Psoas muscle (tissue), 8 donors: ENCODE measurements at places on chromosomes 13 and 19.
A peak's percentile ranks its signal among the peaks of the same experiment; 100 is the strongest.

DNA sequence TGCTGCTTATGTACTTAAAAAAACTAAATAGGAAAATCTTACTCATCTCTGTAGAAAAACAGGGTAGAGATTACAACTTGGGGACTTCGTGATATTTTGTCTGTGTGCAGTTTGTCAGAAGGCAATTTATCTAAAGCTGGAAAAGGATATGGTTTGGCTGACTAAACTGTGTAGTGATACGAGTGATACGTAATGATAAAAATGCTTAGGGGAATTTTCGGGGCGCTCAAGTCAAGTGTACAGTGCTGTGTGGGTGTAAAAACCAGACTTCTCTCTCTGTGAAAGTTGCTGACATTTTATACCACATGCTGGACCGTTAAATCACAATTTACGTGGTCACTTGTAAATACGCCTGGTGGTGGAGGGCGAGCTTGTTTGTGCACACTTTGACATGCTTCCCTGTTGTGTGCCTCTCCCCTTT, 221.7 kb downstream of the KCNRG start:
- DNase-seq, result no peak

GRCh38 chr19:30880151-30880550, 469.1 kb downstream of the TSHZ3 start:
- DNase-seq, result no peak

- DNase-seq, result no peak
Observed at GRCh38 chr13:39144391-39144790, 106.1 kb downstream of the NHLRC3 start.

DNA sequence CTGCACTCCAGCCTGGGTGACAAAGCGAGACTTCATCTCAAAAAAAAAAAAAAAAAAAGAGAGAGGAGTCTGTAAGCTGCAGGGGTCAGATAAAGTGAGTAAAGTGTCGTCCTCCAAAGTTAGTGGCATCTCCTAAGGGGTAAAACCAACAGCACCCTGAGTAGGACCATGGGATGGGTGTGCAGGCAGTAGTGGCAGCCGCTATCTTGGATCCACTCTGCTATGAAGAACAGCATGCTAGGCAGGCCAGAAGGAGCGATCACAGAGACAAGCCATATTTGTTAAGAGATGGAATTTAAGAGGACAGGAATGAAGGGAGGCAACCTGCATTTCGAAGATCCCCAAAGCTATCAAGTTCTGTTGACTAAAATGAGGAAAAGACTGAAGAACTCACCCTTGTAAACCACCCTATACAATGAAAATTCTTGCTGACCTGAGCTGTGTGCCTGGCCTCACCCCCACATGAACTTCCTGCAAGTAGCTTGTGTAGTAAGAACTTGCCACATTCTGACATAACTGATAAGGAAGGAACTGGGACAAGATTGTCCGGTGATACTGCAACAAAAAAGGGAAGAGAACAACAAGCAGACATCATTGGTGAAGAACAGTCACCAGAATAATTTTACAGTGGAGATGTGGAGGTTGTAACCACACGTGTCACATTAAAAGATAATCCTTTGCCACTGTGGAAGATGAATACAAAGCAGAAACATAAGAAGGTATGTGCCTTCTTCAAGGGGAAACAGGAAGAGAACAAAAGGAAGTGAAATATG, 16.2 kb downstream of the DPY19L3 start:
- DNase-seq, result no peak

DNA sequence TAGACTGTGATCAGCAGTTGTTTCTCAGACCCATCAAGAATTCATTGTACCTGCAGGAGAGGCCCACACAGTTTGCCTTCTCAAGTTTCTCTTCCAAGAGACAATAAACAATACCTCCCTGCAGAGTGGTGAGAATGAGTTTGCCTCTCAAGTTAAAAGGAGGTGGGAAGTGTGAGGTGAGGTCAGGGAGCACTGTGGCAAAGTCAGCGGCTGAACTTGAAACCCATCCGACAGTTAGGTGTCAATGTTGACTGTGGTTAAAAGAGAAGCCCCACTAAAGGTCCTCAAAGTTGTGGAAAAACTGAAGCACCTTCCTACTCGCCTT, 72.9 kb upstream of the TSC22D1 start:
- no peak for DNase-seq

DNA sequence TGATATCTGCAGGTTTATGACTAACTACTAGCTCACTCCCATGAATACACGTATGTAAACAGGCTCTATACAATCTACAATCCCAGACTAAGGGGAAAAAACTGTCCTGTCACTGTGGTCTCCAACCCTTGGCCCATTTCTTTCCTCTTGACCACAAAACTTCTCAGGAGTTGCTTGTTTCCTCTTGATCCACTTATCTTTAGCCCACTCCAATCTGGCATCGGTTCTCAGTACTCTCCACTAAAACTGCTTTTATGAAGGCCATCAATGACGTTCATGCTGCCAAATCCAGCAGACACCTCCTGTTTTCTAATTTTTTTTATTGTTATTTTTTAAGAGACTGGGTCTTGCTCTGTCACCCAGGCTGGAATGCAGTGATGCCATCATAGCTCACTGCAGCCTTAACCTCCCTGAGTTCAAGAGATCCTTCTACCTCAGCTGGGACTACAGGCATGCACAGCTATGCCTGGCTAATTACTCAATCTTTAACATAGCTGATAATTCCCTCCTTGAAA, 31.9 kb upstream of the USPL1 start:
- no peak for DNase-seq

DNA sequence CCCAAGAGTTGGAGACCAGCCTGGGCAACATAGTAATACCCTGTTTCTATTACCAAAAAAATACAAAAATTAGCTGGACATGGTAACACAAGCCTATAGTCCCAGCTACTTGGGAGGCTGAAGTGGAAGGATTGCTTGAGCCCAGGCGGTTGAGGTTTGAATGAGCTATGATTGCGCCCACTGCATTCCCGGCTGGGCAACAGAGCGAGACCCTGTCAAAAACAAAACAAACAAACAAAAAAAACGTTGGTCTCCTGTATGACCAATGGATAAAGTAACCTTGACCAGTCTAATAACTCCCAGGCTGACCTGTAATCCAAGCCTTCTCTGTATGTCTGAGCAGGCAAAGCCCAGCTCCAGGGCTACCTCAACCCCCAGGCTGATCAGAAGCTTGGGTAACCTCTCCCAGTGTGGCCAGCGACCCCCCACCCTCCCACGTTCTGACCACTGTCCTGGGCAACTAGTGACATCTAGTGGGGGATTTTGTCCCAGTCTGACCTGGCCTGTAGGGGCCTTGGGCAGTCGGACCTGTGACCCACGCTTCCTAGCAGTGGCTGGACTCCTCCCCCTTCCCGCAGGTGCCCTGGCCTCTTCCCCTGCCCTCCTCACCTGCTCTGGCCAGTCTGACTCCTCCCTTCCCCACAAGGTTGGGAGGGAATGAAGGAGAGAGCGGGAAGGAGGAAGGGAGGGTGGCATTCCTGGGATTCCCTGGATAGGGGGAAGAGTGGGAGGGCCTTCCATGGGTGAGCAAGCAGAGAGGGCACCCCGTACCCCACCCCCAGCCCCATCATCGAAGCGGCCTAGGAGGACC, 1.0 kb upstream of the BCAM start:
- DNase-seq, result no peak

DNA sequence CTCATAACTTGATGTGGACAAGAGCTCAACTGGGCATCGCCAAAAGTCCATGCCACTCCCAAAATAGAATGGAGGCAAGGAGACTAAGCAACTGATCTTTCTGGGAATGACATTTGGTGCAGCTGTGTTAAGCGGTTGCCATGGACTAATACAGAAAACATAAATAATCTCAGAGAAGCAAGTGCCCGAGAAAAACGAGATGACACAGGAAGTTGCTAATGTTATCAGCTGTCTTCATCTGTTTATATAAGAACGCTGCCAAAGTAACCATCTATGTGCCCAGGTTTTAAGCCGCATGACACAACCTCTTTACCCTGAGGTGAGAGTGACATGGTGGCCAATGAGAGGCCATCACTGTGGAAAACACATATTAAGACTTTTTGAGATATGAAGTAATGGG, 54.9 kb upstream of the SACS start:
- DNase-seq, result no peak

- no peak for DNase-seq
Observed at GRCh38 chr13:106089261-106089980, 446.0 kb downstream of the EFNB2 start.

DNA sequence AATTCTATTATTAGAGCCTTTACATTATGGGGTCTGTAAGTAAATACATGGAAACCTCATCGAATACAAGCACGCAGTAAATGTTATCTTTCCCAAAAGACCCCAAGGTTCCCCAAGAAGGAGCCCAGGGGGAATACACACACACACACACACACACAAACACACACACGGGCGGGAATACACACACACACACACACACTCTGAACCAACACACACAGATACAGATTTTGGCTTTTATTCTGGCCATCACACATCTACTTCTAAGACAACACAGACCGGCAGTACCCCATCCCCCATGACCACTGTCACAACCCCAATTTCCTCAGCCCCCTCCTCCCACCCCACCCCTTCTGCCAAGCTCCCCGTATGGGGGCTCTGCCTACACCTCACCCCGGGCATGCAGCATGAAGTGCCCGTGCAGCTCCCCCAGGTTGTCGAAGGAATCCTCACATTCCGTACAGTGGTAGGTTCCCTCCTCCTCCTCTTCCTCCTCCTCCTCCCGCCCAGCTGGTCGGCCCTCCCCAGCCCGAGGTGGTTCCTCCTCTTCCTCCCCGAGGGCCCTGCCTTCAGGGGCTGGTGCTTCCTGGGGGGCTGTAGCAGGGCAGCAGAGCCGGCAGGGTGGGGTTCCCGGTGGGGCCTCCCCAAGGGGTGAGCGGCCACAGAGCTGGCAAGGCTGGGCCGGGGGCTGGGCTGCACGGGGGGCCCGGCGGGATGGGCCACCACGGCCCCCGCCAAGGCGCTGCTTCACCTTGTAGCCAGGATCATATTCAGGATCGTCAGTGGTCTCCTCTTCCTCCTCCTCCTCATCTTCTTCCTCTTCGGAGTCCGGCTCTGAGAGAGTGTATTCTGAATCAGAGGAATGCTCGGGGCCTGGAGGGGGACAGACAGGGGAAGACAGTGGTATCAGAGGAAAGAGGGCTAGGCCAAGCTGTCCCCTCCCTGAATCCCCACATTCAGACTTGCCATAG, 4.4 kb upstream of the SRRM5 start:
- DNase-seq, result no peak

GRCh38 chr19:48461982-48462655, 6.7 kb downstream of the KCNJ14 start:
- peak; percentile 51 for DNase-seq

DNA sequence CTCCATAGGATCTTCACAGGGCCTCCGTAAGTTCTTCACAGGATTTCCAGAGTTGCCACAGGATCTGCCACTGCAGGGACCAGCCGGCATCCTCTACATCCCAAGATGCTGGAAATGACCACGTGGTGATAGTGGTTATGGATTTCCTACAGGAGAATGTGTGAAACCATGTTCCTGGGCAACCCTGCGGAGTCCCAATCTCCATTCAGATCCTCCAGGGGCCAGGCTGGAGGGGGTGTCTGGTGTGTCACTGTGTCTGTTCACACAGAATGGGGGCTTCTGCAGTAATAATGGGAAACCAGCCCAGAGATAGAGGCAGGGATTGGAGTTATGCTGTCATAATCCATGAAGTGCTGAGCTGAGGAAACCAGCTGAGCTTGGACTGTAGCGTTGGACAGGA, 8.6 kb downstream of the LILRA6 start:
- DNase-seq, result no peak

DNA sequence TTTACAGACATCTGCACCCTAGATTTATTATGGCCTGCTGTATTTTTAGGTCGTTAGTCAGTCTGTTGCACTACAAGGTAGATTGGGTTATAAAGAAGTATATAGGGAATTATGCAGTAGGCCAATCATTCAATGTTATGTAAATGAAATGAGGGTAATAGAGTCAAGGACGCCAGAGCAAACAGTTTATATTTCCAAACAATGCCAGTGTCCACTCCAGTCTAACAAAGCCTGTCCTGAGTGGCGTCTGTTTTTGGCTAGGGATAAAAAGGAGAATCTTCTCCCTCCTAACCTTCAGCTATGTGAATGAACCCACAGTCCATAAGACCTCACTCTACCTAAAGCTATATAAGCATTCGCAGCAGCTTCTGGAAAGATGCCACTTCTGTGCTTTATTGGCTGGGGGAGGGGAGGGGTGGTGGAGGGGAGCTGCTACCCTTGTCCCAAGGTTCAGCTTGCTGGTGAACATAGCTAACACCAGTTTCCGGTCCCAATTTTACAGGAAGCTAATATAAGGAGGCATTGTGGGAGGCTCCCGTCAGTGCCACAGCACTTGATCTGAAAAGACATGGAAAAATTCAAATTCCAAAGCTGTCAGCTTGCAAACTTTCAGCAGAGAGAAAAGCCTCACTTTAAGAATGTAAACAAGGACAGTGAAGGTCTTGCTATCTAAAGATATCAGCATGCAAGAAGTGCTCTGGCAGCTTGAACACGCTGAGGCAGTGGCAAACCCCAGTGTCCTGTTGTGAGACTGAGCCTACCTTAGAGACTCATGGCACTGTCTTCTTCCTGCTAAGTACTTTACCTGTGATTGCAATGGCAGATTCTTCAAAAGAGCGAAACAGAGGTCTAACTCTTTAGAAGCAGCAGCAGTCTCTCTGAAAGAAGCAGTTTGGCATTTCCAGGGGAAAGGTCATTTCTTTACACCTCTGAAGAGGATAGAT, 369.9 kb downstream of the PCDH9 start:
- DNase-seq, result no peak

- no peak for DNase-seq
Observed at GRCh38 chr19:28242317-28242927, 970.5 kb downstream of the UQCRFS1 start.

- peak; percentile 10 for DNase-seq
Observed at GRCh38 chr19:1046117-1046626, 6.3 kb downstream of the ABCA7 start.

- DNase-seq, result no peak
Observed at GRCh38 chr19:5664515-5664914, 15.8 kb downstream of the MICOS13 start.

DNA sequence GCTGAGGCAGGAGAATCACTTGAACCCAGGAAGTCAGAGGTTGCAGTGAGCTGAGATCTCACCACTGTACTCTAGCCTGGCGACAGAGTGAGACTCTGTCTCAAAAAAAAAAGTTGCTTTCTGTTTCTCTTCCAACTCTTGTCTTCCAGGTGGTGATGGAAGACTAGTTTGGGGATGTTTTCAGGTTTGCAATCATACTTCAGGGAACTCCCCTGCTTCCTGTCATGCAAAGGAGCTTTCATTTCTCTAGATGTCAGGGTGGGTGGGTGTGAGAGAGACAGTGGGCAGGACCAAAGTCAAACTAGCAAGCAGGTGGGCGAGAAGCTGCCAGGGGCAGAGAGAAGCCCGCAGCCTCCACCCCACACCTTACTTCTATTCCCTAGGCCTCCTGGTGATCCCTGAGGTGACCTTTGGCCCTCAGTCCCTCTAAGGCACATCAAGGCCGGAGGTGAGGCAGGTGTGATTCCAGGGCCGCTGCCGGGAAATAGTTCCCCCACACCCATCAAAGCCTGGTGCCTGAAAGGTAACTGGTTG, 25.7 kb downstream of the CCNE1 start:
- DNase-seq, result no peak
